ENCODE measurements at places on chromosomes 3 and 15.

DNA sequence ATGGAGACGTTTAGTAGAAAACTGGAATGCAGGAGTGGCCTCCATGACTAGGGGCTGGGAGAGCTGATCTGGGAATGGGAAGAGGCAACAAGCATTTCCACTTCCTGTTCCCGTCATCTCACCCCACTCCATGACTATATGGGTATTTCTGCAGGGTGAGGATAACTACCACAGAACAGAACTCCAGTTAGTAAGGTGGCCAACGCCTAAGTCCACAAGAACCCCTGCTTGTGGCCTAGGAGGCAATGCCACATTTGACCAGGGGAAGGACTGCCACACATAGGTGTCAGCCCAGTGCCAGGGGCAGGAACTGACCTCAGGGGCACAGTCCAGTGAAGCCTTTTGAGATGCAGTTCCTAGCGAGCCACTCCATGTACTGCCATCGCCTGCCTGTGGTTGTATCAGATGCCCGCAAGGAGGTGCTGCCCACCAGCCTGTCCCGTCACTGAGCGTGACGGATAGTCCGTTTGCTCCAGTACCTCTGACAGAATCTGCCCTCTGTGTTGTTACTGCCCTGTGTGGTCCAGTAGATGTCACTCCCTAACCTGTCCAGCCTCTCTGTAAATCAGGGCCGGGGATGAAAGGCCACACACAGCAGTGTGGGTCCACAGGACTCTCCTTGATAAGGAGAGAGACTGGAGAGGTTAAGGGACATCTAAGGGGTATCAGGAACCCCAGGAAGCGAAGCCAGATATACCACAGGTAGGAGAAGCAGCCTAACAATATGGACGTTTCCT, 3.5 kb upstream of the MTFMT start:
- peak; percentile 62 for DNase-seq

GRCh38 chr3:46479696-46480095, 15.0 kb upstream of the LTF start:
- DNase-seq: no peak

- DNase-seq: no peak
Measured at GRCh38 chr3:127106053-127106452, 86.9 kb upstream of the PRR23E start.

DNA sequence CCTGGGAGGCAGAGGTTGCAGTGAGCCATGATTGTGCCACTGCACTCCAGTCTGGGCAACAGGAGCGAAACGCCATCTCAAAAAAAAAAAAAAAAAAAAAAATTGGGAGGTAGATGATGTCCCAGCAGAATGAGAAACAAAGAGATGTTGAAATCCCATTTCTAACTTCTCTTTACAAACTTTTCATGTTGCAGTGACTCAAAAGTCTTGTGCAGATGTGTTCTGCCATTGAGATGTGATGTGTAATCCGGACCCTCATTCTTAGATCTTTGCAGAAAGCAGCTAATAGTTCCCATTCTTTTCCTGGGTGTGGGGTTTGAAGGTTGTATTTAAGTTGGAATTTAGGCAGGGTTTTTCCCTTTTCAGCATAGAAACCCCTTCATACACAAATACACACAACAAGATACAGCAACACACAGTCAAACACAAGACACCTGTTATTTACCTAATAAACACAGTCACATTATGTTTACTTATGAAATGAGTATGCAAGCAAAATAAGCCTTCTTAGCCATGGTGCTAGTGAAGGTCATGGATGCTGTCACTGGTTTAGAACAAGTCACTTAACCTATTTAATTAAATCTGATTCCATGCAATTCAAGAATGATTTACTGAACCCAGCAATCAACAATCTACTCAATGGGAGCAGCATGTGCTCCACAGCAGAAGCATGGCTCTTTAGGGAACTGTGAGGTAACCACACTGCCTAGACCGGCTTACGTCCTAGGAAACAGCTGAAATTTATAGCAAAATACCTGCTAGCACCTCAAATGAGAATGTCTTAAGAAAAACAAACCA, 14.9 kb downstream of the SIAH2 start:
- DNase-seq: no peak

DNA sequence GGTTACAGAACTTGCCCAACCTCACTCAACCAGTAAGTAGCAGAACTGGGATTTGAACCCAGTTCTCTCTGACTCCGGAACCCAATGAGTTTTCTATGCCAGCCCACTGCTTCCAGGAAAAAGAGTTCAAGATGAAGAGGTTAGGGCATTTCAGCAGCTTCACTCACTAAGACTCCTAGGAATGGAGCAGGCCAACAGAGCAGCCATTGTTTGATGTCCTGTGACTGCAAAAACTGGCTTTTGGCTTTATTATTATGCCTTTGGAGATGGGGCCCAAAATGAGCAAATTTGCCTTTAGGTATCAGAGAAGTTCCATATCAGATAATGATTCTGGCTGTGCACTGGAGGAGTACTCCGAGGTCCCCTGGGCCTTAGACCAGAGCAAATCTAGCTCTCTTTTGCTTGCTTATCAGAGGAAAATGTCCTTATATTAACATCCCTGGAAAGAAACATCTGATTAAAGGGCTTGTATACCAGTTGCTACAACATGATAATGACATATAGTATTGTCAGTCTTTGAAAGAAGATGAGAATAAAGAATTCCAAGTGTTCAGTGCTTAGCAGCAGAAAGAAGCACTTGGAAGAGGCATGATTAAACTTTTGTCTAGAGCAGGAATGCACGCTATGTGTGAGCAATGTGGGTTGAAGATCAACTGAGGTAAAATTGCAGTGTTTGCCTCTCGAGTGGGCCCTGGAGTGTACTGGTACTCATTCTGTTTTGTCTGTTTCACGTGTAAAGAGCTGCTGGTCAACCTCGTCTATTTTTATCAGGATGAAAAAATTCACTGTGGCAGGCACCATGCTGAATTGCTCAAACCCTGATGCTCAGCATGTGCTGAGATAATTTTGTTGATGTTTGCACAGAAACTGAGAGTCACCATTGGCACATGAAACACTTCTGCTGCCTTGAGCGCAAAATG, 21.8 kb upstream of the KLHL24 start:
- no peak for DNase-seq

DNA sequence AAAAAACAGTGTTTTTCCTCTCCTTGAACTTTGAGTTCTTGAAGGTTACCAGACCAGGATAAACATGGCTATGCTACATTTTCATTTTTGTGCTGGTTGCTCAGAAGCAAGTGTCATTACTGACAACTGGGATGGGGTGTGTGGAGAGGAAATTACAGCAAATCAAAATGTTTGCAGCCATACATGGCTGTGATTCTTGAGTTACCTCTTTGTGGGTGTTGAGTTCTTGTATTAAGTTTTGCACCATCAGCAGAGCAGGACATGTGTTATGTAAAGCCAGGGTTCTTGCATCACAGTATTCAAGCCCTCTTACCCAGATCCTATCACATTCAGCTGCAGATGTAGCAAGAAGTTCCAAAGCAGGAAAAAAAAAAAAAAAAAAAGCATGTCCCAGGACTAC, 53.9 kb upstream of the ATOSA start:
- DNase-seq: no peak

Data from activated naive CD4-positive, alpha-beta T cell treated with anti-CD3 and anti-CD28 coated beads for 36 hours (primary cell).